ENCODE measurements at places on chromosomes 11 and 22.

DNA sequence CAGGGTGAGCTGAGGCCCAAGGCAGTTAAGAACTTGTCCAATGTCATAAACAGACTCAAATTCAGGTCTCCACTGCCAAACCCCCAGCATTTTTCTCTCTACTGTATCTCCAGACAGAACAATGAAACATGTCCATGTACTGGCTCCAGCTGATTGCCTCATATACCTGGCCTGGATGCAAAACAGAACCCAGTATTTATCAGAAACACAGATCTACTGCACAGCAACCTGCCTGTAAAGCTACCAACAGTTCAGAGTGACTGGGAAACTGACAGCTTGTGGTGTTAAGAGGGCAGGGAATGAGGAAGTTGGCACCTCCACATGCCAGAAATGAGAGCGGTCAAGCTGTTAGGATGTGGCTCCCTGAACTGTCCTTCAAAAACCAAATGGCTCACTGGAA is 41.6 kb downstream of the C11orf71 start:
- DNase-seq = no peak

DNA sequence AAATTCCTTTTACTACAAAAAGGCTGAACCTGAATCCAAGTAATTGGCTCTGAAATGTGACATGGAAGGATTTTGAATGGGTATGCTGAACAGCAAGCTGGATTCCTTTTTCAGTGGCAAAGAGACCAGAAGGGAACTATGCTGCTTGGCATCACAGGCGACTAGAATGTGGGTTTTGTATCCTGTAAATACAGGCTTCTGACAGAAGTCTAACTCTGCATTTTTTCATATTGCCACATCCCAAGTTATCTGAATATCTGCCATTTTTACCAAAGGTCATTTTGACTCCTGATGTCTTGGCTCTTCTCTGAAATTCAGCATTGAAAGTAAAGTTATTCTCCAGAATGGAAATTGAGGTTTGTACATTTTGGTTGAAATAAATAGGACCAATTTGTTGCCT is 145.7 kb downstream of the ARHGAP42 start:
- DNase-seq = no peak

GRCh38 chr11:12235553-12235946 is 125.2 kb downstream of the MICAL2 start:
- no peak for DNase-seq

DNA sequence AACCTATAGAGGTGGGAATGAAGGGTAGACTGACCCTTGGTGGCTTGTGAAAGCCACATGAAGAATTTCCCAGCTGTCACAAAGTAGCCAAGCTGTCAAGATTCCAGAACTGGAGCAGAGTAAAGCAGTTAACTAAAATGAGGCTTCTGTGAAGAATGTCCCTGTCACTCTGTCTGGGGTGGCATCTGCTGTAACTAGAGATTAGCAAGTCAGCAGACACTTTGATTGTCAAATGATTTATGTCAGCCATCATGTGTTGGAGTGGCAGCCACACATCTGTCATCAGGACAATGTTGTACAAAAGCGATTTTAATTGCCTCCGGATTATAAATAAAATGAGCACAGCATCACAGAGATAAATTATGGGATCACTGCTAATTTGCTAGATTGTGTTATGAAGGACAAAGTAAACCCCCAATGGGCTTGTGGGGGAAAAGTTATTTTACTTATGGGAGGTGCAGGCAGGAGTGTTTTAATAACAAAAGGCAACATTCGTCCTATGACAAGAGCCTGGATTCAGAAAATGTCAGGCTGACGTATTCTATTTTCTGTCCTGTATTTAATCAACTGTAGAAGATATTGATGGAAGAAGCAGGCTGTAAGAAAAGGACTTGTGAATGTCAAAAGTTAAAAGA is 270.9 kb downstream of the FAM181B start:
- peak; percentile 36 for DNase-seq

DNA sequence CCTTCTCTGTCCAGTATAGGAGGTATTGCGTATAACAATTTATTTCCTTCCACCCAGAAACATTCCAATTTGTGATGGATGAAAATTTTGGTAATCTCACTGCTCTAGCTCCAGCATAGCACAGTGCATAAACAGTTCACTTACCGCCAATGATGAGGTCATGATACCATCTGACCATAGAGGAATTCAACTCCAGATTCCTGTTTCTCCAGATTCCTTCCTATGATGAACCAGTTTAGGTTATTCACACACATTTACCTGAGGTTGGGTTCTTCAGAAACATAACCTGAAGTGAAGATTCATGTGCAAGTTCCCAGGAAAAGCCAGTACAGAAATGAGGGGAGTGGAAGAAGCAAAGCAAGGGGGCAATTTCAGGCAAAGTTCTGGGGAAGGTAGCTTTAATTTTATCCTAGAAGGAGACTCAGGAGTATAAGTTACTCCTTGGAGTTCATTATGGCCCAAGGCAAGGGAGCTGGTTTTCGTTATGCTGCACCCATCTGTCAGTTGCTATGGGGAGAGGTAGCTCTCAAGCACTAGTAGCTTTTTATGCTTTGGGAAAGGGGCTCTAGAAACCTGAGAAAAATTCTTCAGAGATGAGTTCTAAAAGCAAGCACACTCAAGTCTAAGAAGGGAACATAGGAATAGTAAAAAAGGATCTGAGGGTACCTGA is 121.6 kb downstream of the CASP12 start:
- DNase-seq = no peak

DNA sequence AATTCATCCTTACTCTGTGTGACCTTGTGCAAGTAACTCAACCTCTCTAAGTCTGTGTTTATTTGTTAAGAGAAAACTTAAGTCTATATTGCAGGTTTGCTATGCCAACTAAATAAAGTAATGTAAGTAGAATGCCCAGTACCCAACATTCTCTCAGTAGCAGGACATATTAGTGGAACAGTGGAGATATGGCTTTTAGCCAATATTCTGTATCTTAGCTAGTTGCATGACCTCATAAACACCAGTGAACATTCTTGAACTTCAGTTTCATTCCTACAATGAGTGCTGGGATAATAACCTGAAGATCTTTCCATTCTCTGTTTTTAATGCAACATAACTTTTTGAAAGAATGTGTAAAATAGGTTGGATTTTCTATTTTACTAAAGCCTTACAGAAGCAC is 77.0 kb downstream of the RAB38 start:
- no peak for DNase-seq

- DNase-seq = no peak
Measured at GRCh38 chr22:18065256-18065655, 12.5 kb upstream of the PEX26 start.

DNA sequence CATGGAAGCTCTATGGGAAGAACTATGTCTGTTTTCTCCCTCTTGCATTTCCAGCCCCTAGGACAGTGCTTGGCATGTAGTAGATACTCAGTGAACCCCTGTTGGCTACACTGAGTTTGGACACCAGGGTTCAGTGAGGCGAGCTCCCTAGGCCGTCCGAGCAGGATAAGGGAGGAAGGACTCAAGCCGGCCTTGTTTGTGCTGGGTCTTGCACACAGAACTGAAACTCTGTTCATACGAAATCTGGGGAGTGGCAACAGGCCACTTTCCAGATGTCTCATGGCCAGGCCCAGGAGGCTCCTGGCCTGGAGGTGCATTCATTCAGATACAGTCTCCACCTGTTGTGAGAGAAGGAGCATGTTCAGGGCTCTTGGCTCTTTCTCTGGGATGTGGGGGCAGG is 23.6 kb upstream of the LMO1 start:
- no peak for DNase-seq

- no peak for DNase-seq
Measured at GRCh38 chr11:85697747-85698146, 11.8 kb upstream of the CCDC89 start.

- DNase-seq = peak; percentile 67
Measured at GRCh38 chr11:119641983-119642745, 86.8 kb downstream of the NECTIN1 start.

- DNase-seq = no peak
Measured at GRCh38 chr11:35330156-35330889, 89.0 kb downstream of the SLC1A2 start.

DNA sequence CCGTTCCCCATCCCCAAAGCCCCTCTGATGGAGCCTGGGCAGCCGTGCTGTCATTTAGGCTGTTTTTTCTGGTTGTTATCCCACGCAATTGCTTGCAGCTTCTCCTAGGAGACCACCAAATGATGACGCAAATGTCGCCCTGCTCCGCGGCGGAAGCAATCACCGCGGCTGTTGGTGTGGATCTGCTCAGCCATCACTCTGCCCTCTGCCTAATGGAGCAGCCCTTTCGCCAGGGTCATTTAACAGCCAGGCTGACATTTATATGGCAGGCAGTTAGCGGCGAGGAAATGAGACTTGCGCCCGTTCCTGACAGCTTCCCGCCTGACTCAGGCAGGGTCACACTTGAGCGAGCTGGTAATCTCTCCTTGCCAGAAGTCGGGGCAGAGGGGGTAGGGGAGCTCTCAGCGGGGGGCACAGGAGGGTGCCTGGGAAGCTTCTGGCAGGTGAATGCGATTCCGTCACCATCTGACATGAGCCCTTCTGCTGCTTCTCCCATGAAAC is 97.9 kb upstream of the RTL6 start:
- no peak for DNase-seq

DNA sequence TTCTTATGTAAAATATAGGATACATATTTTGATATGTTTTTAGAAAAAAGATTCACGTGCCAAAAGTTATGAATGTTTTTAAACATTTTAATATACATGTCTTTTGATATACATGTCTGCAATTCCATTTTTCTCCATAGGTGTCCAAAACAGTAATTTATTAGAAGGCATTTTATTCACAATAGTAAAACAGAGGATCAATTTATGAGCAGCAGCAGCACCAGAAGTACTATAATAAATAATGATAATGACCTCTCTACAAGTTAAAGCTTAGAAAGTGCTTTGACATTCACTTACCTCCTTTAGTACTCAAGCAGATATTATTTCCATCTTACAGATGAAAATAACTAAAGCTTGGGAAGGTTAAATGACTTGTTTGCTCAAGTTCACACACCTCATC is 96.7 kb upstream of the DBX1 start:
- no peak for DNase-seq

DNA sequence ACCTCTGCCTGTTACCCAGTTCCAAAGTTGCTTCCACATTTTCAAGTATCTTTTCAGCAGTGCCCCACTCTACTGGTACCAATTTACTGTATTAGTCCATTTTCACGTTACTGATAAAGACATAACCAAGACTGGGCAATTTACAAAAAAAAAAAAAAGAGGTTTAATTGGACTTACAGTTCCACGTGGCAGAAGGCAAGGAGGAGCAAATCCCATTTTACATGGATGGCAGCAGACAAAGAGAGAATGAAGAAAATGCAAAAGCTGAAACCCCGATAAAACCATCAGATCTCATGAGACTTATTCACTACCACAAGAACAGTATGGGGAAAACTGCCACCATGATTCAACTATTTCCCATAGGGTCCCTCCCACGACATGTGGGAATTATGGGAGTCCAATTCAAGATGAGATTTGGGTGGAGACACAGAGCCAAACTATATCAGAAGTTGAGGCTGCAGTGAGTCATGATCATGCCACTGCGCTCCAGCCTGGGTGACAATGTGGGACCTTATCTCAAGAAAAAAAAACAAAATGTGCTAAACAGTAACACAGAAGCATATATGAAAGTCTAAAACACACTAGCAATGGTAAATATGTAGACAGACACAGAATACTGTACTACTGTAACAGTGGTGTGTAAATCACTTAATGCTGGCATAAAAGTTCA is 190.3 kb upstream of the ZC3H12C start:
- no peak for DNase-seq

GRCh38 chr11:129386795-129387397 is 11.2 kb downstream of the BARX2 start:
- no peak for DNase-seq

Measured in D341Med (cell line).